ENCODE measurements at places on chromosomes 3 and 15.

DNA sequence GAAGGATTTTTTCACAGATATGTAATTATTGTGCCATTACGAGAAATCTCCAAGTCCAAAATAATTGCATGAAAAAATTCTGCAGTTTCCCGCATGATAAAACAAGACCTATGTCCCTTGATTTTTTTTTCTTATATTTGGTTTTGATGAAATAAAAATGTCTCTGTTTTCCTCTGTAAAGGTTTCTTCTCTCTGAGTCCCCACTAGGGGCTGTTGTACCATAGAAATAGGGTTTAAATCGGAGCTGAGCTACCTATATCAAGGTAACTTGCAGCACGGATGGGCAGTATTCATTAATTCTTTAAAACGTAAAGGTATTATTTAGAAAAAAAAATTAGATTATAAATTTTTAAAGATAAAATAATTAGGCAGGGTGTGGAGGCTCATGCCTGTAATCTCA is 66.6 kb upstream of the IGF1R start:
- DNase-seq = no peak

DNA sequence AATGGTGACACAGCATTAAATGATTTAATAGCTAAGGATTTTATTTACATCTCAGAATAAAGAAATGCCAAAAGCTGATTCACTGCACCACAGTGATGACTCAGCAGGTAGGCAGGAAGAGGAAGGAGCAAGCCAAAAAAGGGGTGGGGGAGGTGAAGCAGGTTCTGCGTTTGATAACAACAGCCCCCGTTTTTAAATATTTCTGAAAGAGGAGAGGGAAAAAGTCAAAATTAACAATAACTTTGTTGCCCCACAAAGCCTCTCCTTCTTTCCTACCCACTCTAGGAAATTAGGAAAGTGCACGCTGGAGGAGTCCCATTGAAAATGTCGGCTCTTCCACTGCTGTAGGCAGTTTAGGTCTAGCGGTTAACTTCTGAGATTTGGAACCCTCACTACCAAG is 9.9 kb upstream of the CCDC54 start:
- DNase-seq = no peak

GRCh38 chr3:30711151-30711550 is 104.8 kb downstream of the TGFBR2 start:
- DNase-seq = no peak

- DNase-seq = no peak
Measured at GRCh38 chr3:108959017-108959416, 5.3 kb upstream of the GUCA1C start.

- no peak for DNase-seq
Measured at GRCh38 chr3:12395349-12396012, 88.8 kb upstream of the TSEN2 start.

GRCh38 chr3:47265008-47265407 is 17.6 kb downstream of the KIF9 start:
- no peak for DNase-seq

GRCh38 chr3:99287876-99288275 is 350.5 kb upstream of the COL8A1 start:
- DNase-seq = no peak

GRCh38 chr15:36936613-36937012 is 163.7 kb downstream of the MEIS2 start:
- DNase-seq = no peak

- DNase-seq = no peak
Measured at GRCh38 chr15:25739687-25740121, 123.4 kb downstream of the ATP10A start.

DNA sequence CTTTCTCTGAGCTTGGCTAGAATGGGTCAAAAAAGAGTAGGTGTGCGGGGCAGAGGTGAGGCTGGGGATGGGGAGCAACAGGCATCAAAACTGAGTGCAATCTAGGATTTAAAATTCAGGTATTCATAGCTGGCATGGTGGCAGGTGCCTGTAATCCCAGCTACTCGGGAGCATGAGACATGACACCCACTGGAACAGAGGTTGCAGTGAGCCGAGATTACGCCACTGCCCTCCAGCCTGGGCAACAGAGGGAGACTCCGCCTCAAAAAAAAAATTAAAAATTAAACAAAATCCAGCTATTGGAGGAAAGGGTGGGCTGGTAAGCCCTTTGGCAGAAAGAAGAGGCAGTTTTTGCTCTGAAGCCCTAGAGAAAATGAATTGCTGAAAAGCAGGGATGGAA is 485.8 kb upstream of the PROK2 start:
- DNase-seq = no peak

GRCh38 chr3:126551839-126552687 is 6.7 kb downstream of the C3orf22 start:
- peak; percentile 5 for DNase-seq

GRCh38 chr3:168341192-168341815 is 245.6 kb upstream of the GOLIM4 start:
- peak; percentile 23 for DNase-seq

DNA sequence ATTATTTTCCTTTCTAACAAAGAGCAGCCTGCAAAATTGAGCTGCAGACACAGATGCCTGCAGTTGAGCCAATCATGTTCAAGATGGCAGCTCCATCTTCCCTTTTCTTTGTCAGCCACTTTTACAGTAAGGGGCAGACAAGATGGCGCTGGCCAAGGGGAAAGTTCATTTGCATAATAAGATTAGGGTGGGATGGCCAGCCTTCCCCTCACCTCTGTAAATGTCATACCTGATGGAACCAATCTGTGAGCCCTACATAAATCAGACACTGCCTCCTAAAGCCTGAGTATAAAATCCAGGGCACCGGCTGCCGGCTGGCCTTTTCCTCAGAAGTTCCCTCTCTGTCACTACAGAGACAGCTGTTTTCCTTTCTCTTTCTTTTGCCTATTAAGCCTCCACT is 15.8 kb downstream of the PATL2 start:
- DNase-seq = no peak

DNA sequence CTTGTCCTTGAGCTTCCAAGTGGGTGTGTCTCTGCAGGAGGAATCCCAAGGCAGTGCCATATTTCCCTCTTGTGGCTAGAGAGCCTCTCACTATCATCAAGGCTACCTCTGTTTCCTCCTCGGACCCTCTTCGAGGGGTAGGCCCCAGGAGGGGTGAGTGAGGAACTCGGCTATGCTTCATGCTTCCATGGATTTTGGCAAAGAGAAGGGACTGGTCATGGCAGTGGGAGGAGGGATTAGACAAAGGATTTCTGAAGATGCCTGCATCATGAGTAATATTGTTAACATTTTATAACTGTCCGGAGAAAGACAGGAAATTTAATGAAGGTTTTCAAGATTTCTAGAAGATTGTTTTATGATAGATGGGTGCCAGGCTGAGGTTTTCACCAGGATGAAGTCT is 241.5 kb downstream of the CLSTN2 start:
- DNase-seq = no peak

- DNase-seq = no peak
Measured at GRCh38 chr15:77547801-77548588, 84.7 kb downstream of the LINGO1 start.

DNA sequence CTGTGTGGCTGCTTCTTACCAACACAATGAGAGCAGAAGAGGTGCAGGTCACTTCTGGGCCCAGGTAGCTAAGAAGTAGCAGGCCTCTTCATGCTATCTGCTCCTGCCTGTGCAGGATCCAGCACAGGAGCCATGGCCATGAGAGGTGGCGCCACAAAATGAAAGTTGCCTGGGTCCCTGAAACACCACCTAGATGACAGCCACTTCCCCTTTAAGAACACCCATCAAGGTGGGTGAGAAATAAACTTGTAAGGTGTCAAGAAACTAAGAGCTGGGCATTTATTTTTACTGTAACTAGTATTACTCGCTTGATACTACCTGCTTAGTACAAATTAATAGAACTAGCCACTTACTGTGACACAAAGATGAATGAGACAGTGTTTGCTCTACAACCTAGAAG is 484.6 kb upstream of the TBL1XR1 start:
- DNase-seq = no peak

DNA sequence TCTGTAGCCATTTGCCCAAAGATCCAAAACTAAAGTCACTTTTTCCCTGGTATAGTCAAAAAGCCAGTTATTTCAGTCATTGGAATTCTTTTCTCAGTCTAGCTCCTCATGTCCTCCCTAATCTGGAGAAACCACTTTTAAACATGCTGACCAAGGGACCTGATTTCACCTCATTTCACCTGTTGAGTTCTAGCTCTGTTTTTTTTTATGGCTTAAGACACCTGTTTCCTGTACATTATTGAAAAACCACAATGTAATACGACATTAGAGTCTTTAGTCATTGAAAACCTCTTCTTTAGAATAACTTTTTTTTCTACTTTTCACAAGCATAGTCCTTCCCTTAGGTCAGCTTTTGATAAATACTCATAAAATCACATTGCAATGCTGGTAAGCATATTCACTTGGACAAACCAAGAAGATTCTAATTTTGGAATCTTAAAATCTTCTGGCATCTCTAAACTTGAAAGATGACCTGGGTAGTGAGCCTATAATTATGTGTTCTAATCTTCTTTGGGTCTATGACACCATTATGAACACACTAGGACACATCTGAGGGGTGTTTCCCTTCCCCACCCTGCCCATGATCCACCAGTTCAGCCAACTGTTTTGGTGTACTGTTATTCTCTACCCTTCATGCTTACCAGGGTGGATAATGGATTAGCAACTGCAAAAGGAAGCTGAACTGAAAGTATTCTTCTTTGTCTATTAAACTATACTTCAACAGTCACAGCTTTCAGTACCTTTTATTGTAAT is 103.5 kb upstream of the FXR1 start:
- no peak for DNase-seq
